ENCODE measurements at places on chromosomes 1 and 21.
A peak's percentile ranks its signal among the peaks of the same experiment; 100 is the strongest.

GRCh38 chr21:41418393-41418792 lies 7.6 kb upstream of the MX1 start:
- DNase-seq = no peak

GRCh38 chr21:28138272-28138671 lies 854.4 kb downstream of the LTN1 start:
- DNase-seq = no peak

DNA sequence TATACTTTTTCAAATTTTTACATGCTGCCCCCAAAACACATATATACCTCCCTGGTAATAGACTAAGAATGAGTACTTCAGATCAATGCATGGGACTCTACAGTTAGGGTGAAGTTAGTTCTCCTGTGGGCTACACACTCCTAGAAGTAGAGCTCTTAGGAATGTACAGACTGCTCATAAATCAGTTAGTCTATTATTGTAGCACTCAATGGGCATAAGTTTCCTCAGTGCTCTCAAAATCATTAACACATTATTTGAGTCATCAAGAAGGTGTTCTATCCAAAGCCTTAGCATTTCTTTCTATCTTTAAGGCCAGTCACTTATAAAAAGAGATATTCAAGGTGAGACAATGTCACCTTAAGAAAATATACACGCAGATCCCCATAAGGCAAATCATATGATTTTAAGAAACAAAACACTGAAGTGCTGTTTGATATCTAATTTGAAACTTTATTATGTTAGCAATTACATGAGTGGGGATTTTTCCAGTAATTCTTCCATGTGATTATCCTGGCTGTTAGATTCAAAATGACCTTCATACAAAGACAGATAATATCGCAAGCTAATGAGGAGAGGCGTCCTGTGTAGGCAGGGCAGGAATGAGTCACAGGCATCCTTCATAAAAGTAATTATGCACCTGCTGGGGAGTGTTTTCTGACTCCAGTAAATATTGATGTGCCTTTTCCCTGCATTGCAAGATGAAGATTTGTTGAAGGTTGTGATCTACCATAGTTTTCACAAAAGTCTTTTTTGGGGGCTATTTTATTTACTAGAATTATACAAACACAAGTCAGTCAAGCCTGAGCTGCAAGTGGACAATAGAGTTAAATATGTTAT lies 167.2 kb upstream of the ATP1B1 start:
- no peak for DNase-seq

DNA sequence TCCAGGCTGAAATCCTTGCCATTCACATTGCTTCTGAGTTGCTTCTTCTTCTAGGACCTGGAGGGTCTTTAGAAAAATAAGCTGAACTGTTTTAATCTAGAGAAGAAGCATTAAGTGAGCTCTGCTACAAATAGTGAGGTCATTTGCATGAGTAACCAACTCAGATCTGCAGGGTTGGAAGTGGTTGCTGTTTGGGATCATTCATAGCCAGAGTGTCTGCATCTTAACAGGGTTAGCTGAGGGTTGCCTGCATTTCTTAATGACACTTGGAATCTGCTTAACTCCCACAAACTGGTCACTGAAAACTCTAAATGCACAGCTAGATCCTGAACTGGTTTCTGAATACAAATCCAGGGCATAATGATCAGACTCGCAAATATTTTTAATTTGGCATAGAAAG lies 9.9 kb downstream of the CNIH3 start:
- no peak for DNase-seq

DNA sequence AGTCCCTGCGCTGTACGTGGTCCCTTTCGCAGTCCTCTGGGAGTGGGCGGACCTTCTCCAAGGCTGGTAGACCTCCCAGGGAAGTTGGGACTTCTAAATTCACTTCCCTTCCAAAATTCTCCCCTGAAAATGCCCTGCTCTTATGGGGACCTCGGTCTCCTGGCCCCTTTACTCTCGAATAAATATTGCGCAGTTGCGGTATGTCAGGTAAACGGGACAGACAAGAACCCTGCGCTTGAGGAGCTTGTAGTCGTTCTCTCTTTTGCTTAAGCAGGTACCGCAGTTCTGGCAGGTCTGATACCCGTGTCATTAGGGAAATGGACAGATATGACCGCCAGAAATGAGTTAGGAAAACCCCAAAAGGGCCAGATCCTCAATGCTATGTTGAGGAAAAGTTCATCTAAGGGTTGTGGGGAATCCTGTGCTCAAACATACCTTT lies 561 bp downstream of the KIF2C start:
- no peak for DNase-seq

GRCh38 chr1:179141592-179142251 lies 59.9 kb downstream of the TOR3A start:
- no peak for DNase-seq

DNA sequence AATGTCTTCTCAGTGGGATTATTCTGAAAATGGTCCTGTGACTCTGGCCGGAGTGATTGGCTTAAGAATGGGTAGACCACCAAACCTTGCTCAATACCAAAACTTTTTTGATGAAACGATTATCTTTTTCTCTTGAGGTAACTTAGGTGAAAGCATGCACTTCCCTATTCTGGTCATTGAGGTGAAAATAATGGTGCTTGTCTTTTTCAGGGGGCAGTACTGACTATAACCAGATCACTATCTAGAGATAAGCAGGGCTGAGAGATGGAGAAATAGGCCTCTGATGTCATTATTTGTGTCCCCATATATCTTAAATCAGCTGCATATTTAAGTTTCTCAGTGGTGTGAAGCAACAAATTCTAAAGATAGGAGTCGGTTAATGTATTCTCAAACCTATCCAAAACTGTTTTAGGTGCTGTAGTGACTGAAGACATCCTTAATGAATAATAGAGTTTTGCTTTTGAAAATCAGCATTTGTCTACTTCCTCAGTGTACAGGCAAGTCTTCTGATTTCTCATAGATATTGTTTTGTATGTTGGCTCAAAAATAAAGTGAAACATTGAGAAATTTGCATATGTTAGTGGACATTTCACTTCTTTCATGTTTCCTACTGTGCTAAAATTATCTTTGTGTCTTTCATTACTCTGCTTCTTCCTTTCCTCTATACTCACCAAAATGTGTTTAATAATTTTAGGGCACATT lies 735.3 kb upstream of the ADGRL4 start:
- DNase-seq = no peak

GRCh38 chr1:147549526-147549925 lies 8.2 kb downstream of the BCL9 start:
- no peak for DNase-seq

DNA sequence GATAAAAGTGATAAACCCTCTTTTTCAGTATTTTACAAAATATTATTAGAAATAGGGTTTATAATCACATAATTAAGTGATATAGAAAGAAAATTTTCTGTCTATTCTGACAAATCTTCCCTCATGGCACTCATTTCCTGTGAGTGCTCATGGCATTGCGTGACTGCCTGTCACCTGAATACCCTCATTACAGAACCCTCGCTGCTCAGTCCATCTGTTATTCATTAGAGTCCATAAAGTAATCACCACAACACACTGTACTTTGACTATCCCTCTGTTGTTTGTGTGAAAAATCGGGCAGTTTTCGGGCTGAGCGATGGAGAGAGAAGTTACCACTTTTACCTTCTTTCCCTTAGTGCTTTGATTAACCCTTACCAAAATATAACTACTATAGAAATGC lies 100.4 kb upstream of the BRINP3 start:
- no peak for DNase-seq

GRCh38 chr21:40830836-40831235 lies 16.1 kb downstream of the DSCAM start:
- no peak for DNase-seq

- DNase-seq = peak; percentile 2
These were observed 7.3 kb downstream of the GLMN start for GRCh38 chr1:92291372-92291999.

DNA sequence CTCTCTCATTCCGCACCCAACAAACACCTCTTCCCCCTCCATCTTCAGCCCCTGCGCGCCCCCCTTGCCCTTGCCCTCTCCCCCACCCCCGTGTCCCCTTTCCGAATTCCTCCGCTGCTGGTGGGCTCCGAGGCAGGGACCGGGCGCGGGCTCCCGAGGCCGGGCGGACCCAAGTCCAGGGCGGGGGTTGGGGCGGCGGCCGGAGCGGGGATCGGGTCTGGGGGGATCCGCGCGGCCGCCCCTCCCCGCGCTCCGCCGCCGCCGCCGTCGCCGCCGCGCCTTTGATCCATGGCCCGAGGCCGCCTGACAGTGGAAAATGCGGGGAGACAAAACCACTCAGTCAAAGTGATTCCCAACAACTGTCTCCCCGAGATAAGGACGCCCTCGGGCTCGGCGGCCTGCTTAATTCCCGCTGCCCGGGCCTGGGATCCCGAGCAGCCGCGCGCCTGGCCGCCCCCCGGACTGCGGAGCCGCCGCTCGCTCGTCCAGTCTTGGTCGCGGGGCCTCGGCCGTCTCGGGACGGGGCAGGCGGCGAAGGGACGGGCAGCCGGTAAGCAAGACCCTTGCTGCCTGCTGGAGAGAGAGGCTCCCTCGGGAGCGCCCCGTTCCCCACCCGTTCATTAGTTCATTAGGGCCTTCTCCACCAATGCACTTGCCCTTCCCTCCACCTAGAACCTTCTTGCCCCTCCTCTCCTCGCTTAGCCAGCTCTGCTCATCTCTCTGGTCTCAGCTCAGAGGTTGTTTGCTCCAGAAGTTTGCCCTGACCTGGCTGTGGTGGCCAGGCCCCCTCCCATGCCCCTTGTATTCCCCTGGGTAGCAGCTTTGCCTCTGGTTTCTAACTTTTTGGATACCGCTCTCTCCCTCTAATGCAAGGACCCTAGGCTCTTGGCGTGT lies 86.4 kb downstream of the PAX7 start:
- no peak for DNase-seq

DNA sequence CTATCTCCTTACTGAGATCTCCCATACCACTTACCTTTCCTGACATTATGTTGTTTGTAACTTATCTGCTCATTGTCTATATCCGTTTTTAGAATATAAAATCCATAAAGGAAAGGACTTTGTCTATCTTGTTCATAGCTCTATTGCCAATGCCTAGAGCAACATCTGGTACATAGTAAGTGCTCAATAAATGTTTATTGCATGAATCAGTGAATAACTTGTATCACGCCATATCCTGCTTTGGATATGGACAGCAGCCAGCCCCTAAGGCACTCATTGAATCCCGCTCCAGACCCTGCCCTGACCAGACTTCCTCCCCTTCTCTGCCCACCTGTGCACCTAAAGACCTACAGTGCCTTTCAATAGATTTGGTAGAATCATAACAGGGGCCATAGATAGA lies 298.1 kb upstream of the PLXNA2 start:
- DNase-seq = no peak

- DNase-seq = no peak
These were observed 29.9 kb downstream of the PSMG1 start for GRCh38 chr21:39153373-39153772.

- DNase-seq = no peak
These were observed 3.5 kb downstream of the PAPPA2 start for GRCh38 chr1:176466514-176466913.

GRCh38 chr1:90434460-90434859 lies 282.6 kb downstream of the BARHL2 start:
- DNase-seq = no peak

GRCh38 chr1:235107368-235108184 lies 21.1 kb downstream of the TOMM20 start:
- DNase-seq = no peak

DNA sequence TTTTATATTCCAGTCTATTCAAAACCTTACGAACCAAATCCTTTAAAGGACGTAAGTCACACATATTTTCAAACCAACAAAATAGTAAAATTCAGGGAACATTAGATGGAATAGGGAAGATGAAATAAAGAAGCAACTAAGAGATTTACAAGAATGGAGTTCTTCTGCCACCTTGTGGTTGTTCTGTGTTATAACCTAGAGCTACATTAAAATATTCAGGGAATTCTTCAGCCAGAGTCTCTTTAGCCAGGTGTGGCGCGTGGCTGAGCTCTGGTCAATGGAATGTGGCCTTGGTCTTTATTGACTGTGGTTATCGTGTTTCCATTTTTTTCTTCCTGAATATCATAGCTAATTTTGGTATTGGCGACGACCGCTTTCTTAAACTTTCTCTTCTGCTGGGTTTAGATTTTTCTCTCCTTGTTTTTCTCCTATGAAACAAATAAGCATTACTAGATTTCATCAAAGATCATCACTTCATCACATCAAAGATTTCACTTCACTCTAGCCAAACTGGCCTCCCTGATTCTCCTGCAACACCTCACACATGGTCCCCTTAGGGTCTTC lies 221.3 kb downstream of the MRPL39 start:
- peak; percentile 56 for DNase-seq

- DNase-seq = no peak
These were observed 47.3 kb downstream of the LPGAT1 start for GRCh38 chr1:211783266-211783665.

- no peak for DNase-seq
These were observed 9.1 kb upstream of the GUCA2B start for GRCh38 chr1:42143896-42144710.

- DNase-seq = no peak
These were observed 29.1 kb downstream of the SLC26A9 start for GRCh38 chr1:205914155-205914507.
